ENCODE measurements at places on chromosomes 7 and 10. TPM values are rescaled to one million over a fixed set of nuclear protein-coding genes. Genes with fewer than 3 reads are reported as not detected.

- H3K4me3 ChIP-seq, result no peak overlapping the region
- no peaks in the 10 kb centered on the region for H3K36me3 ChIP-seq
- H3K27ac ChIP-seq, result no peak overlapping the region
- H3K4me1 ChIP-seq, result peaks cover 8% of the 10 kb centered on the region
- DNase-seq, result no peak
These were observed 8.7 kb upstream of the SP8 start for GRCh38 chr7:20795361-20795760.

DNA sequence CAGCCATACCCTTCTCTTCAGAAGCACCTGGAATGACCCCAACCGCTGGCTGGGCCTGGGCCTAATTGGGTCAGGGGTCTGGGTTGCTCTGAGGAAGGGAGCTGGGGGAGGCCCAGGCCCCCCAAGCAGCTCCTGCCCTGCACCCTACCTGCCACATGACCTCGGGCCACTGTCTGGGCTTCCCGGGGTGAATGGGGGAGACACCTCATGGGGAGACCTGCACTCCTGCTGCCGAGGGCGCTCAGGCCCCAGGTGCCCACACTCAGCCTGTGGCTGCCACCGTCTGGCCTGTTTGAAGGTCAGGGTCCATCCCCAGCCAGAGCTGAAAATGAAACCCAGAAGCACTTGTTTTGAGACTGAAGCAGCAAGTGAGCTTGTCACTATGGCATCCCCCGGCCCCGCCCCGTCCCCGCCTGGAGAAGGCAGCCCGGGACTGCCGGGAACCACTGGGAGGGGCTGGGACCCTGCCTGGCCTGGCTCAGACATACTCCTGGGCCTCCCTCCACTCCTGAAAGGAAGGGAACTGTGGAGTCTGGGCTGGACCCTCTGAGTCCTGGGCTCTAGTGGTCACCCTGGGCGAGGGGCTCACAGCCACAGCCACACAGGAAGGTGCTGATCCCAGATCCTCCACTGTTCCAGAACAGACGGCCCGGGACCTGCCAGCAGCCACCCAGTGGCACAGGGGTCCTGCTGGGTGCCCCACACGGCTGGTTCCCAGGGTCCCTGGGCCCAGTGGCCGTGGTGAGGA, 7.4 kb upstream of the MICALL2 start:
- H3K36me3 ChIP-seq, result peaks cover 22% of the 10 kb centered on the region
- H3K27ac ChIP-seq, result peak overlapping the region; percentile 45
- H3K4me3 ChIP-seq, result no peak overlapping the region
- H3K4me1 ChIP-seq, result peaks cover 10% of the 10 kb centered on the region
- no peak for DNase-seq

- DNase-seq, result no peak
- H3K36me3 ChIP-seq, result no peaks in the 10 kb centered on the region
- H3K27me3 ChIP-seq, result no peaks in the 10 kb centered on the region
- H3K27ac ChIP-seq, result no peak overlapping the region
- peaks cover 4% of the 10 kb centered on the region for H3K4me1 ChIP-seq
- no peak overlapping the region for H3K4me3 ChIP-seq
These were observed 93.7 kb downstream of the EPC1 start for GRCh38 chr10:32253276-32253675.

SLC25A13 gene
- total RNA-seq, result 19.6 TPM

GRCh38 chr7:91653286-91653685, 227.2 kb downstream of the MTERF1 start:
- no peak overlapping the region for H3K4me3 ChIP-seq
- DNase-seq, result no peak
- H3K36me3 ChIP-seq, result no peaks in the 10 kb centered on the region
